ENCODE measurements at places on chromosomes 6 and 20.
A peak's percentile ranks its signal among the peaks of the same experiment; 100 is the strongest.

DNA sequence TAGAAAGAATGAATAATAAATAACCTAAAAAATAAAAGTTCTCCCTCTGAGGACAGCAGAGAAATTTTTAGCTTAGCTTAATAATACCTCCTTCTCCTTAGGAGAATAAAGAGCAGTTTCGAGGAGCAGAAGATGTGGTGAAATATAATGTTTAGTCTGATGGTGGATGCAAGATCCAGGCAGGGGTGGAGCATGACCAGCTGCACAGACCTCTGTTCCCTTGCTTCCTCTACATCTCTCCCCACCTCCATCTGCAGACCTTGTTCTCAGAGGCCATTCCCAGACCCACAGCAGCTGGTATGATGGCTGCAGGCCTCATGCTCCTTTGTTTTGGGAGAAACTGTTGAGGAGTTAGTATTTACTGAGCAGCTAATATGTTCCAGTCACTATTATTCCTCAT, 1.5 kb downstream of the BTN3A2 start:
- no peak for DNase-seq

DNA sequence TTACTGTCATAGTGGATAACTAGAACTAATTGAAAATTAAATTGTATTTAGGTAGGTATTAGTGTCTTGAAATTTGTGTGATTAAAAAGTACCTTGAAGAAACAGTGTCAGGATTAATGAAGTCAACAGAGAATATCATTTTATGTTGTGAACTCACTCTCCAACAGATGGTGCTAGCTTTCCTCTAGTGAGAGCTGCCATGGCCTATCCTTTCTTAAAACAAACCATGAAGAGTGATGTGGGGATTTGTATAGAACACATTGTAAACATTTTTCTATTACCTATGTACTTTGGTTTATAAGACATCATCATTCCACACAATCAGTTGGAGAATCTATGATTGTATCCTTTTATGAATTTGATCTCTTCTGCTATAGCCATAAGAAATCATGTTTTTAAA, 4.8 kb upstream of the SRSF12 start:
- DNase-seq = no peak

DNA sequence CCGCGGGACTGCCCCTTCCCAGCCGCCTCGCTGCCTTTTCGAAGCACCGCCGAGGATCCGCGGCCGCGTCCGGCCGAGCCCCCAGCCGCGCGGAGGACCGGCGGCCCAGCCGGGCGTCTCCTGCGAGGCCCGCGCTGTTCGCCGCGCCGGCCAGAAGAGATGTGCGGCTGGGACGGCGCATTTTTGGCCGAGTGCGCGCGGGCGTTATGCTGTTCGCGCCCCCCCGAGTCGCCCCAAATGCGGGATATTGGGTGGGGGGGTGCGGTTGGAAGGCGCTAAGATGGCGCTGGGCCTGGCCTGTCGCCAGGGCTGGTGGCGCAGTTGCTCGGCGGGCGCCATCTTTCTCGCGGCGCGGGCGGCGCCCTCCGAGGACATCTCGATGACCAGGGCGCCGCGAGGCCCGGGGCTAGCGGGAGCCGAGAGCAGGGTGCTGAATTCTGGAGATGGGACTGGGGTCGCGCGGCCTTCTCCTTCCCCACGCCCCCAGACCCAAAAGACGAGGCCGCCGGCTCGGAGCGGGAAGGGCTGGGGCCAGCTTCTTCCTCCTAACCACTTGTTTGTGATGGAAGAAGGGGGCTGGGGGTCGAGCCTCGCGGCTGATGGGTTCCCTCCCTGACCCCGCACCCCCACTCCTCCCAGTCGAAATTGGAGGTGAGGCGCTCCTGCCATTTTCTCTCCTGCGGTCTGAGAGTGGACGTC, 1.5 kb downstream of the BICRAL start:
- DNase-seq = peak; percentile 57

- no peak for DNase-seq
Observed at GRCh38 chr20:4087923-4088322, 72.6 kb upstream of the RNF24 start.

- DNase-seq = no peak
Observed at GRCh38 chr6:10431423-10432164, 16.7 kb upstream of the TFAP2A start.

DNA sequence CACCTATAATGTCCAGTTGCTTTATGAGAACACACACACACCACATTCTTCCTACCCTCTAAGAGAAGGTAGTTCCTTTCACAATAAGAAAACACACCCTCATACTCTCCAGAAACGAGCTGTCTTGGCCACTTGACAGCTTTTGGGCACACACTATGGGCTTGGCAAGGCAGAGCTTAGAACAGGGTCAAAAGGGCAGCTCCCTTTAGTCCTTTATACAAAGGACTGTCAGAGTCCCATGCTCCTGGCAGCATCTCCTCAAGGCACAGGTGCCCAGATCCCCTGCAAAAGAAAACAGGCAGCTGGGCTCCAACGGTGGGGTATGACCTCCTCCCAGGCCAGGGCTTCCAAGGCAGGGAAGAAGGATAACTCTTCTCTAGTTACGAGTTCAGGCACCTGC, 4.9 kb upstream of the LYRM2 start:
- no peak for DNase-seq

GRCh38 chr20:62494537-62494936, 18.7 kb upstream of the GATA5 start:
- DNase-seq = no peak

DNA sequence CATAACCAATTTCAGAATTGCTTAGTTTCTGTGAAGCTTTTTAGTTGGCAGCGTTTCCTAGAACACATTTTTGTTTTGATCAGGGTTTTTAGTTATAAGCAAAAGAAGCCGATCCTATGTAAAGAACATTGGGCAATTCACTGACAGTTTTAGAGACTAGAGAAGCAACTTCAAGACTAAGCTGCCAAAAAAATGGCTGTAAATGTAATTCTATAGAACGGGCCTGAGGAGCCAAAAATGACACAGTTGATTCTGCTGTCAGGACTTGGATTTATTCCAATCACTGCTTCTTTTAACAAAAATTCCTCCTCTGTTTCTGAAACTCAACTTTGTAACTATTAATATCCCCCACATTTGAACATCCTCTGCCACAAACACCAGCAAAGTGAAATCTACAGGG, 236.0 kb upstream of the EYS start:
- DNase-seq = no peak

- peak; percentile 19 for DNase-seq
Observed at GRCh38 chr6:116682334-116682712, 1.3 kb downstream of the KPNA5 start.

- DNase-seq = no peak
Observed at GRCh38 chr6:42199106-42199981, 4.6 kb upstream of the GUCA1B start.

- no peak for DNase-seq
Observed at GRCh38 chr20:50312682-50313521, 122.3 kb downstream of the CEBPB start.

GRCh38 chr6:53347250-53347920, 1.4 kb downstream of the ELOVL5 start:
- no peak for DNase-seq

GRCh38 chr6:14059791-14060436, 57.7 kb upstream of the CD83 start:
- DNase-seq = no peak

DNA sequence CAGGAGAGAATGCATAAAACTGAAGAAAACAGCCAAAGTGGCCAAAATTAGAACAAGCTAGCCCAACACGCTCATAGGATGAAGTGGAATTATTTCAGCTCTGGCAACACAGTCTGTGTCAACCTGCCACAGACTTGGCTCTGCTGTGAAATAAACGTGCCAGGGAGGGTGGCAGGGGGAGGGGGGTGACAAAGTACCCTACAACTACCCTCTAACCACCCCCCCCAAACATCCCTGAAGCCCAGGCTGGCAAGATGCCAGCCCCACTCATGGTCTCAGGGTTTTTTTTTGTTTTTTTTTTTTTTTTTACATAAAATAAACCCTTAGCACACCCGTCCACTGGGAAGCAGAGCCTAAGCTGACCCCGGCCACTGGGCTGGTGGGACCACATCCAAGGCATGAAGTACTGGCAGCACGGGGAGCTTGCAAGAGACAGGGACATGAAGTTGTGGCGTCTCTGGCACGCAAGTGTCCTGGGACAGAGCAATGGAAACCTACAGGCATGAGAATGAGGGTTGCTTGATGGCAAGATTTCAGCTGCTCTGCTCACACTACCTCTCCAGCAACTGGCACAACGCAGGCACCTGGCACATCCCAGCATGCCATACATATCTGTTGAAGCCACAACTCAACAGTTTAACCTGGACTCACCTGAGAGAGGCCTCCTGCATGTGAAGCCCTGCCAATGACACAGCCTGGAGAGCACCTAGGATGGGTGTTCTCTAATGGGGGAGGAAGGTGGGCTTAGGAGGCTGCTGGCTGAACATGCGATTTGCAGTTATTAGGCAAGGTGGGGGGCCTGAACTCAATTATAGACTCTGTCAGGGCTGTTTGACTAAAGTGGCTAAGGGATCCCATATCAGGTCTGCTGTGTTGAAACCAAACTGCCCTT, 76.4 kb downstream of the TRAM2 start:
- DNase-seq = no peak

DNA sequence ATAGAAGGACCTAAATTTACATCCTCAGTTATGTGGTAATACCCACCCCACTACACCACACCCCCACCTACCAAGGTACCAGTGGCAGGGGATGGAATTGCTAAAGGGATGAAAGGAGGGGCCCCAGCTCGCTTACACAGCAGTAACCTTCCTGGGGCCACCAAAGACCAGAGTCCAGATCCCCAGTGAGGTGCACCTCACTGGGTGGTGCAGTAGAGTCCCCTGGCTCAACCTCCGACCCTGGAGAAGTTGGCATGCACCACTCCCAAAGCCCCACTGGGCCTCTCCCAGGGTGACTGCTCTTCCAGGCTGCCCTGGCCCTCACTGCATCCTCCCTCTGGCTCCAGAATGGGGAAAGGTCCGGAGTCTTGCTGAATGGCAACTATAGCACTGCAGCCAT, 816 bp downstream of the UNC5CL start:
- no peak for DNase-seq
